Effector CD4-positive, alpha-beta T cell (primary cell): ENCODE measurements at places on chromosomes 6 and 20.

GRCh38 chr6:56923565-56923964 is 31.3 kb upstream of the BEND6 start:
- DNase-seq: no peak

DNA sequence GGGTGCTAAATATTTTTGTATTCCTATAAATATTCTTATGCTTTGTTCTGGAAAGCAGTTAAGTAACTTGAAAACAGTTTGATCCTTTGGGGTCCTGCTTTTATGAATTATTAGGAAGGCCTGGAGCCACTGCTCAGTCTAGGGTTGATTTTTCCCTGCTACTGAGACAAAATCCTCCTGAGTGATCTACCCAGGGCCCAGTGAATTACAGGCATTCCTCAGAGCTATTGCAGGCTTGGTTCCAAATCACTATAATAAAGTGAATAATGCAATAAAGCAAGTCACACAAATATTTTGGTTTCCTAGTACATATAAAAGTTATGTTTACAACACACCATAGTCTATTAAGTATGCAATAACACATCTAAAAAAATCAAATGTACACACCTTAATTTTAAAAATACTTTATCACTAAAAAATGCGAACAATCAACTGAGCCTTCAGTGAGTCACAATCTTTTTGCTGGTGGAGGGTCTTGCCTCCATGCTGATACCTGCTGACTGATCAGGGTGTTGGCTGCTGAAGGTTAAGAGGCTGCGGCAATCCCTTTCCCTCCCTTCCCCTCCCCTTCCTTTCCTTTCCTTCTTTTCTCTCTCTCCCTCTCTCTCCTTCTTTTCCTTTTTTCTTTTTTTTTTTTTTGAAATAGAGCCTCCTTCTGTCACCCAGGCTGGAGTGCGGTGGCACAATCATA is 43.0 kb downstream of the DNAAF9 start:
- DNase-seq: no peak

GRCh38 chr6:37709932-37710555 is 12.4 kb upstream of the MDGA1 start:
- no peak for DNase-seq

DNA sequence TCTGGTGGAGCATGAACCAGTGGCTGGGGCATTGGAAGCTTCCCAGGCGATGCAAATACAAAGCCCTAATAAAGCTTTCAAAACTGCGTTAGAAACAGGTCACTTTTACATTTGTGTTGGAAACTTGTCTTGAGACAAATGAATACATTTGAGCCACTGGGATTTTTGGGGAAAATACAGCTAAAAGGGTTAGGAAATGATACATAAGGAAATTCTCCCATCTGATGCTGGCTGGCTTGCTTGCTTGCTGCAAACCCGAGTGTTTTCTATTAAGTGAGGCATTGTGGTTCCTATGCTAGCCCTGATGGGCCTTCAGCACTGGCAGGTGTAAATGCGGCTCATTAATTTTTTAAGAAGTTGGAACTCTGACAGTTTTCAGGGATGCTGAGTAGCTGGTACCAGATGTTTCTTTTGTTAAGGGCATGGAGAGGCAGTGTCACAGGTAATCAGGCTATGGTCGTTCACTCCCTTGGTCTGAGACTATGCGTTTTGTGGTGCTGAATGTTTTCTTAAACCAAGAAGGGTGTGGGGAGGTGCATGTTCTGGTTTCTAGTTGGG is 35.2 kb downstream of the RREB1 start:
- DNase-seq: no peak

- no peak for DNase-seq
Observed at GRCh38 chr6:148565930-148566663, 180.7 kb upstream of the UST start.

- DNase-seq: peak; percentile 38
Observed at GRCh38 chr6:118893064-118893806, 717 bp upstream of the ASF1A start.

DNA sequence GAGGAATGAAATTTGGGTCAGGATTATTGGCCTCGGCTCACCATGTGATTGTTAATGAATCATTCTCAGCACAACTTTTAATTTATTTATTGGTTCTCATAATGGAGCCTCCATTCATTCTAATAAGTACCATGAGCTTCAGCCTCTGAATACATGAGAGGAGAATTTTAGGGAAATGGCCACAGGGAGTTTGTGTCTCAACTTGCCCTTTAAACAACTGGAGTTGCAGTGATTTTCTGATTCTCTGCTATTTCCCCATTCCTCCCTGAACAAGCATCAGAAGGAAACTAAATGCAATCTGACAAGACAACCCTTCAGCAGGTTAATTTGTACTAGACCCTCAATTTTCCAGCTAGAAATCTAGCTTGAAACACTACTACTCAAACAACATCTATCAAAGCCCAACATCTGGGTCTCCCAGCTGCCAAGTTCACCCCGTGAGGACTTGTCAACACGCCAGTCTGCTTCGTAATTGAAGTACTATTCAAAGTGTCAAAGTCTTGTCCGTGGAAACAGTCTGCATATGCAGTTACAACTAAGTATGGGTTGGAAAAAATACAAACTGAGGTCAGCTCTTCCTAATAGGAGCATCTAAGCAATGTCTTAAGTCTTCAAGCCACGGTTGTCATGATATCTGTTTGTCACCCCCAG is 235.4 kb downstream of the CDH4 start:
- DNase-seq: no peak

- DNase-seq: no peak
Observed at GRCh38 chr6:906920-907319, 214.0 kb upstream of the EXOC2 start.

DNA sequence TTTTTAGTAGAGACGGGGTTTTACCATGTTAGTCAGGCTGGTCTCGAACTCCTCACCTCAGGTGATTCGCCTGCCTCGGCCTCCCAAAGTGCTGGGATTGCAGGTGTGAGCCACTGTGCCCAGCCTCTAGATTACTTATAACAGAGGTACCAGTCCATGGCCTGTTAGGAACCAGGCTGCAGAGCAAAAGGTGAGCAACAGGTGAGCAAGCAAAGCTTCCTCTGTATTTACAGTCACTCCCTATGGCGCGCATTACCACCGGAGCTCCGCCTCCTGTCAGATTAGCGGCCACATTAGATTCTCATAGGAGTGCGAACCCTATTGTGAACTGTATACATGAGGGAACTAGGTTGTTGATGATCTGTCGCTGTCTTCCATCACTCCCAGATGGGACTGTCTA is 178.0 kb upstream of the SALL4 start:
- DNase-seq: no peak

GRCh38 chr6:15480525-15480924 is 182.3 kb downstream of the DTNBP1 start:
- no peak for DNase-seq

GRCh38 chr20:19254956-19255355 is 42.5 kb downstream of the SLC24A3 start:
- DNase-seq: no peak

GRCh38 chr6:25138934-25139415 is 140.2 kb upstream of the CARMIL1 start:
- DNase-seq: no peak

DNA sequence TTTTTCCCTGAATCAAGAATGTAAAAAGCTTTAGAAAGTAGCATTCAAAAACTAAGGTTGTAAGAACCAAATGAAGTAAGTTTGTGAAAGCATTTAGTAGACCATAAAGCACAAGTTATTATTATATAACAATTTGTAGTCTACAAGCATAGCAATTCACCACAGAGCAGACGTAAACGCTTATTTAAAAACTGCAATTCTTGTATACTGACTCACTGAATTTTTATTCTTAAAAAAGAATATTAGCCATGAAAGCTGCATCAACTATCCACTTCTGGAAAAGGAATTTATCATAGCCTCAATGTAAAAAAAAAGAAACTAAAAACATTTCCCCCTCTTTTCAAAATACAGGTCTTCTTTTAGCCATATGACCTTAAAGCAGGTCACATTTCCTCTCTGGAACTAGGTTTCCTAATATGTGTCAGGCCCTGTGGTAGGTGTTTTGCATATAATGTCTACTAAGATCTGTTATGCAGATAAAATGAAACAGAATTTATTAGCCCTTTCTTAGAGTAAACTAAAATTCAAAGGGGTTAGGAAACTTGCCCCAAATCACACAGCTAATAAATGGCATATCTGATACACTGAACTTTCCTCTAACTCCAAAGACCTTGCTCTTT is 2.1 kb downstream of the MAP3K7 start:
- no peak for DNase-seq

GRCh38 chr6:41055149-41055548 is 2.1 kb downstream of the APOBEC2 start:
- no peak for DNase-seq

GRCh38 chr6:82114748-82115147 is 132.8 kb downstream of the IBTK start:
- DNase-seq: no peak

DNA sequence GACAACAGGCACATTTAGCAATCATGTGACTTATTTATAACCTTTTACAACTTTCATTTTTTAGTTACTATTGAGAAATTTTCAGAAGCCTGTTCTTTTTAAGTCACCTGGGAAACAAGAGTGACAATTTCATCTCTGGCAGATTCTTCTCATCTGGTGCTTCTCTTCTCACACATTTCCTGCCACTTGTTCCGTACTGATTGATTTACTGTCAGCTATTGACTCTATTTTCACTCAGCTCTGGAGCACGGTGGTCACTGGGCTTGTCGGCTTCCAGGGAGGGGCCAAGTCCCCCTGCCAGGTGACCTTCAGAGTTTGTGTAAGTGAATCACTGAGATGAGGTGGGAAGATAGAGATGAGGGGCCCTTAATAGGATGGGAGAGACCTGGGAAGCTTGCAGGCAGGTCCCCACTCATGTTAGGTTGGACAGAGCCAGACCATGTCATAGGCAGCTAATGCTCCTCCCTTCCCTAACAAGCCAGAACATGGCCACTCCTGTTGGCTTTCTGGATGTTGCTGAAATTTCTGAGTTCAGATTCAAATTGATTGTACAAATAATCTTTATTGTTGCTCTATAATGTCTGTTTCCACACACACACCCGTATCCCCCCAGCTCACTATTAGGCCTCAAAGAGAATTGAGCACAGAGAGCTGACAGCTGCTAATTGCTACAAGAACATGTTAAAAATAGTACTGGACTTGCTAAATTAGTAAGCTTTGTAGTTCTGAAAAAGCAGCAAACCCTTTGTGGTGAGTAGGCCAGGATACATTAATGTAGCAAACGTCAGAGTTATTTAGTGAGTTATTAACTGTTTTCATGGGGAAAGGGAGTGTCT is 13.3 kb downstream of the DUSP22 start:
- no peak for DNase-seq

DNA sequence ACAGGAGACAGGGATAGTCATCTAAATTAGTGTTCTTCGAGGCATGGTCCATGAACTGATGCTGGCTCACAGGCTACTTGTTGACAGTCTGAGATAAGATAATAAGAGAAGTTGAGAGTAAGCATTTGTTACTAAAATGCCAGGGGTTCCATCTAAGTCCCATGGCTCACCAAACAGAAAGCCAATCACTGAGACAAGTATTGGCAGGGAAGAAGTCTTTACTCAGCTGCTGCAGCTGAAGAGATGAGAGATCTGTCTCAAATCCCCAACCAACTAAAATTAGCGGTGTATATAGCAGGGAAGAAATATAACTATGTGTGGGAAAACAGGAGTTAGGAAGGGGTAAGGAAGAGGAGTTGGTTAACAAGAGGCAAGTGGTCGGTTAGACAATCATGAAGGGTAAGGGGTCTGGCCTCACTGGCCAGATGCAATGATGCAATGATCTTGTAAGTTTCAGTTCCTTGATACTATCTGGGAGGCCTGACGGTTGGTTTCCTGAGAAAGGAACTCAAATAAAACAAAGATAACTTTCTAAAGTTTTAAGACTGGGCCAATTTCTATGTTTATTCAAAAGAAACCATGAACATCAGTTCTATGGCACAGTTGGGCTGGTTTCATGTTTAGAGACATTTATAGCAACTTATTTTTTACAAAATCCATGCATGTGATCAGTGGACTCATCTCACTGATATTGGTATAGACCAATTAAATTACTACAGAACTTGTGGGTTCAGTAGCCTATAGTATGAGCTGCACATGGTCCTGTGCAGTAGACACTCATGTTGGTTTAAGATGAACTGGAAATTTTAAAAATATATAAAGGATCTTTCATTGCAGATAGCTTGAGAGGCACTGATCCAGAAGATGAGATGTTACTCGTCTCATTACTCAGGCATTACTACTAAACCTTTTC is 9.9 kb upstream of the HEBP2 start:
- no peak for DNase-seq

GRCh38 chr20:50729901-50730764 is 1.2 kb upstream of the PARD6B start:
- DNase-seq: no peak

GRCh38 chr6:31575335-31575901 is at the start of gene TNF:
Gene TNF (plus strand): TSS chr6:31575565. CDS start chr6:31575742, 177 bp downstream.
- peak; percentile 69 for DNase-seq

DNA sequence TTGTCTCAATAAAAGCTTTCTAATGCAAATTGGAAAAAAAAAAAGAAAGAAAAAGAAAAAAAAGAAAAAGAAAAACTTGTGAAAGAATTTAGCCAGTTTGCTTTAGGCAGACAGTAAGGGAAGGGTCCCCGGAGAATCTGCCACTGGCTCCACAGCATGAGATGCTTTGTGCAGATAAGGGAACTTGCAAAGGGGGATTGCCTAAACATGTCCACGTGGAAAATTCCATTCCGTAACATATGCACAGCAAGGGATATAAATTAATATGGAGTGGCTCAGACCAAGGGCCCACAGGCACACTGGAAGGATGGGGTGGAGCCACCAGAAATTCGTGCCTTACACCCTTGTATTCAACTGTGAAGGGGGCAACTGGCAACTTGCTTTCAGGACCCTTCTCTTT is 45.4 kb downstream of the MKKS start:
- no peak for DNase-seq

DNA sequence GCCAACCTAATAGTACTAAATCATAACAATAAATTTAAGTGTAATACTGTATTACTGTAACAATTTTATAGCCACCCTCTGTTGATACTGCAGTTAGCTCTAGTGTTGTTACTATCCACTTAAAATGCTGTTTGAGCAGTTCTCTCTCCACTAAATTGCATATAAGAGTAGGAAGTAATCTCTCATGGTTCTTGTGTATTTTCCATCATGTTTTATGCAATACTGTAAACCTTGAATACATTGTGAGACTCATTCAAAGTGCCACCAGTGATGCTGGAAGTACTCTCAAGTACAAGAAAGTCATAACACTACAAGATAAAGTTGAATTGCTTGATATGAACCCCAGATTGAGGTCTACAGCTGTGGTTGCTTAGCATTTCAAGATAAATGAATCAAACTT is 65.5 kb downstream of the WASF1 start:
- no peak for DNase-seq

- DNase-seq: no peak
Observed at GRCh38 chr6:157430834-157431233, 49.8 kb downstream of the ZDHHC14 start.

DNA sequence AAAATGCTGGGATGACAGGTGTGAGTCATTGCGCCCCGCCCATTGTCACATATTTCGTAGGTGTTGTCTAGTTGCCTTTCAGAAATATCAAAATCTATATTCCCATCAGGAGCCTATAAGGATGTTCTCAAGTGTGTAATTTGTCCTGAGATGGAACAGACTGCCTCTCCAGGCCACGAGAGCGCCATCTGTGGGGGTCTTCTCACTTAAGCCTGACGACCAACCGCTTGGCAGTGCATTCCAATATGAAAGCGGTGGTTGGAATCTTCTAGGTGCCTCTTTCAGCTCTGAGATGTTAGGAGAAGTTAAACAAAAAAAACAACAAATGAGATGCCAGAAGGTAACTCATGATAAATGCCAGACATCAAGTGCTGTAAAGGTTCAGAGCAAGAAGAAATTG is 488.5 kb downstream of the QKI start:
- no peak for DNase-seq

- no peak for DNase-seq
Observed at GRCh38 chr20:44701858-44702256, 13.3 kb upstream of the CCN5 start.

GRCh38 chr6:162337412-162337811 is 390.2 kb downstream of the PRKN start:
- DNase-seq: no peak
